ENCODE measurements at places on chromosomes 12 and 14.

- DNase-seq = no peak
These were observed 89.9 kb downstream of the SLC24A4 start for GRCh38 chr14:92412912-92413311.

GRCh38 chr14:29425705-29426482 is 501.8 kb downstream of the PRKD1 start:
- no peak for DNase-seq

- no peak for DNase-seq
These were observed 174.1 kb downstream of the SLC6A15 start for GRCh38 chr12:84738481-84738972.

GRCh38 chr12:67137256-67137655 is 131.9 kb upstream of the CAND1 start:
- no peak for DNase-seq

- no peak for DNase-seq
These were observed 41.7 kb downstream of the TRAFD1 start for GRCh38 chr12:112167031-112167461.

DNA sequence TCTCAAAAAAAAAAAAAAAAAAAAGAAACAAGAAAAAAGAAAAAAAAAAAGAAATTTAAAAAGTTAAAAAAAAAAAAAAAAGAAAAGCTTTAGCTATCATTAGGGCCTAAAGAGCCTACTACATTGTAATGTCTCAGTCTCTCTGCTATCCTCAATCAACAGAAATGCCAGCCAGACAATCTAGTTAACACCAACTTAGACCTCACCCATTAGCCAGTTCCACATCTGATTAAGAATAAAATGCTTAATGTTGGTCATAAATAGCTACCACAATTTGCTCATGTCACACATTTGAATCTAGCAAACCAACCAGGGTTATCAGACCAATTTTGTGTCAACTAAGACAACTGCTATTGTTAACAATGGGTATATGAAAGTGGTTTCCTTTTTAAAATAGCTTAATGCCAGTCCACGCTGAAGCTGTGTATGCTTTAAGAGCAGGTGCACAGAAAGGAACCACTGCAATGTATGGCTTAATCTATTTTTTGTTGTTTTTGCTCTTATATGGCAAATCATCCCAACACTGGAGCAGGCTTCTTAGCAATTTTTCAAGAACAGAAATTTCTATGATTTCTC is 45.5 kb upstream of the SELPLG start:
- peak; percentile 36 for DNase-seq

DNA sequence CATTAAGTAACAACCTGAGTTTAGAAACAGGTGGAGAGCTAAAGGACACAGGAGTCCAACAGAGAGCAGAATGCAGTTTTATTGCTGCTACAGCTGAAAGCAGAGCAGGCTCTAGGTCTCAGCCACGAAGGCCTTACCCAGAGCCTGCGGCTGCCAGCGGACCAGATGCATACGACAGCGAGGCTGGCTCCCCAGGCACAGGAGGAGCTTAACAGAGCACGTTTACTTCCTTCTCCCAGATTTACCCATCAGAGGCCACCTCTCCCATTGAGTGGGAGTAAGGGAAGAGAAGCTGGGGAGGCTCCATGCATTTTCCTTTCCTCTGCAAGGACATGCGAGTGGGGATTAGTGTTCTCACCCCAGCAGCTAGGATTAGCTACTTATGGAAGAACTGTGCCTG is 22.6 kb downstream of the DYNC1H1 start:
- DNase-seq = no peak

GRCh38 chr12:4975574-4975973 is 65.9 kb downstream of the KCNA1 start:
- DNase-seq = no peak

GRCh38 chr12:2118061-2118460 is 65.3 kb downstream of the CACNA1C start:
- peak; percentile 12 for DNase-seq

DNA sequence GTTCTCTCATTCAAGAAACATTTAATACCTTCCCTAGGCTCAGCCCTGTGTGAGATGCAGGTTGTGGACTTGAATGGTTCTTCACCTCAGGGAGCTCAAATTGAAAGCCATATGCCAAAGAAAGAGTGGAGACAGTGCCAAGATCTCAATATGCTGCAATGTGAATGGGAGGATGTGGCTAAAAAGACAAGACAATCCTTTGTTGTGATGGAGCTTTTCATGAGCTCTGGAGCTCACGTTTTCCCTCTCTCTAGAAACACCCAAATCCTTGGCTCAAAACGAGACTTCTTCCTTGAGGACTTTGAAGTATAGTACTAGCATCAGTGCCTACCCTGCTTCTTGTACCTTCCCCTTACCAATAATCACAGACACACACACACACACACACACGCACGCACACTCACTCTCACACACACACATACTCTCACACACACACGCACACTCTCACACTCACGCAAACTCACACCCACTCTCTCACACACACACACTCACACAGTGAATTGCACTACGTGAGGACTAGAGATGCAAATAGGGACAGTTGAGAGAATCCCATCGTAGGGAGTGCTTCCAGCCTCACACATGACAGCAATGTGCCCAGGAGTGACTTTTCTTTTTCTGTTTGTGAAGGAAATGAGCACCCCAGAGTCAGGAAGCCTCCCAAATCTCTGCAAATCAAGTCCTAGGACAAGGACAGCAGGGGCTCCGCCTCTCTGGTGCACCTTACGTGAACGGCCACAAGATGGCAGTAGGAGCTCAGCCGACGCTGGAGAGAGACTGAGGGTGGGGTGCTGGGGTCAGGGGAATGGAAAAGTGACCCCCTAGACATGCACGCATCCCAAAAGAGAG is 231.4 kb downstream of the PCNX1 start:
- DNase-seq = peak; percentile 77

- DNase-seq = no peak
These were observed 42.0 kb downstream of the BDKRB1 start for GRCh38 chr14:96297997-96298515.

GRCh38 chr12:48910196-48910595 is 15.1 kb downstream of the FKBP11 start:
- DNase-seq = no peak

DNA sequence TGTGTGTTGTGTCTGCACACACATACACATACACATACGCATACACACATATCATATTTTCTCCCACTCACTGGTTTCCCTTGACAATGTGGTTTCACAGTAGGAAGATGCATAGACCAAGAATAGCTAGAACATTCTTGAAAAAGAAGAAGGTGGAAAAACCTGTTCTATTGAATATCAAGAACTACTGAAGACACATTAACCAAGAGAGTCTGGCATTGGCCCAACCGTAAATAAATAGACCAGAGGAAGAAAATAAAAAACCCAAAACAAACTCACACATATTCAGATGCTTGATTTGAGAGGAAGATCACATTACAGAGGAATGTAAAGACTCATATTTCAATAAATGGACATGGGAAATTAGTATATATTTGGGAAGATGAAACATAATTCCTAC is 311.3 kb downstream of the FOXG1 start:
- no peak for DNase-seq
